ENCODE measurements at places on chromosomes 11 and 22.

DNA sequence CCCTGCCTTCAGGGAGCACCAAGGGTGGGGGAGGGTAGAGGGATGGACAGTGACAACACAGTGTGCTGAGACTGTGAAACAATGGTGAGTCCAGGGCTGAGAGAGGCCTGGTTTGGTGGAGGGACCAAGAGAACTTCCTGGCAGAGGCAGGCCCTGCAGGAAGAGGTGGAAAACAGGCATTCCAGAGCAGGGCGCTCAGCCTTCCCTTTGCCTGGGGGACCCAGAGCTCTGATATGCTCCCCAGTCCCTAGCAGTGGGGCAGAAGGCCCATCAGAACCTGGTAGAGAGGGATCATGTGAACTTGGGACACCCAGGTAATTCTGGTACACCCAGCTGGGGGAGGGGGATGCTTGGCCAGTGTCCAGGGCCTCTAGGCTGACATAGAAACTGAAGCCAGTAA lies 17.2 kb upstream of the UVRAG start:
- no peak for DNase-seq

- no peak for DNase-seq
These were observed 208.6 kb upstream of the NARS2 start for GRCh38 chr11:78783301-78783700.

DNA sequence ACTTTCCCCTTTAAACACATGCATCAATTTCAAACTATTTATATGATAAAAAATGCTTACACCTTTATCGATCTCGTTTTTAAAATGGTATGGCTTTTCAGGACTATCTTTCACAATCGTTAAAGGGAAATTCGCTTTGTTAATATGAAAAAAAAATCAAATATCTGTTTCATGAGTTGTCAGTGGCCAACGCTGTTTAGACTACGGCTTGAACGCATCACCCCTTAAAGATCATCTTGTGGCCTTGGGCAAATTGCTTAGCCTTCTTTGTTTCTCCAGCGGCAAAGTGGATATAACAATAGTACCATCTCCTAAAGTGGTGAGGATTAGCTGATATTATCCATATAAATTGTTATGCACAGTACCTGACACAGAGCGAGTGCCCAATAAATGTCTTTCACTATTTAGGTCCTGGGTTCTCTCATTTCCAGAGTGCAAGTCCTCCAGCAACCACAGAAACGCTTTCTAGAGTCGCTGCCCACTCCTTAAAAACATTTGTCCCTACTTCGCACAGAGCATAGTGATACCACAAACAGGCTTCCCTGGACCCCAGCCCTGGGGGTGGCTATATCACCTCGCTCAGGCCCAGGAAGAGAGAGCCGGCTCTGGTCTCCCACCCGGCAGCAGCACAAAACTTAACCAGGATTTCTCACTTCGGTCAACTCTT lies 904 bp downstream of the SLC35F2 start:
- DNase-seq, result no peak

DNA sequence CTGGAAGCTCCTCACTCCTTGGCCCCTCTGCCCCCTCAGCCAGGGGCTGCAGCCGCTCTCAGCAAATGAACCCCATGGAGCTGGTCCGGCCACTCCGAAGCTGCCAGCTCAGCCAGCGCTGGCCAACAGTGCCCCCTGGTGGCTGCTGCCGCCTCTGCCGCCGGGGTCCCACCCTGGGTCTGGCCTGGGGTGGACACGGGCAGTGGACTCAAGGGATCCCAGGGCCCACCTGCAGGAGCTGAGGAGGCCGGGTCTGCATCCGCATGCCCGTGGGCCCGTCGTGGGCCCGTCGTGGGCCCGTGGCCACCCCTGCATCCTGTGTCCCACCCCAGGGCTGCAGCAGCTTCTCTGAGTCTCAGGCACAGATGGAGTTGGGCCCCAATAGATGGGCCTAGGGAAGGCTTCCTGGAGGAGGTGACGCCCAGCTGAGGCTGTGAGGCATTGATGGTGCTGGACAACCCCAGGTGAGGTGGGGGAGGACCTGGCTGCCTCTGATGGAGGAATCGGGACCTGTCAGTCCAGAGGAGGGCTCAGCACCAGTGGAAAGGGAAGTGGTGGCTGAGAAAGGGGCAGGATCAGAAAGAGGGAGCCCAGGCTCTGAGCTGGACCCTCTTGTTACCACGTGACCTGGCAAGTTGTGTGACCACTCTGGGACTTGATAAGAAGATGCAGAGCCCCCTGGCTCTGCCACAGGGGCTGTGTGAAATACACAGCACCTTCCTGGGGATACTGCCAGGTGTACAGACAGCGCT lies 522.3 kb downstream of the BRD1 start:
- DNase-seq, result peak; percentile 15

DNA sequence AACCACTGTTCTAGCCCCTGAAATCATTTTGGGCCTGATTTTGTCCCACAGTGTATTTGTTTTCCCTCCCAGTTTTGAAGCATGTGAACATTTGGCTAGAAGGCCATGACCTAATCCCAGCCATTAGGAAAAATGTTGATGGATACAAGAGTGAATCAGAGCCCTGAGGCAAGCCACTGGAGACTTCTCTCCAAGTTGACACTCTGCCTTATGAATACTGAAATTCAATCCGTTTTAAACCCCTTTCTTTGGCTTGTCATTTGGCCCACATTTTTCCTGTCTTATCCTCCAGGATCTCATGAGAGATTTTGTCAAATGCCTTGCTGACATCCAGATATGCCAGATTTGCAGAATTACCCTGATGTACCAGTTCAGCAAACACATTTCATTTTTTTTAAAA lies 158.8 kb downstream of the FAT3 start:
- DNase-seq, result no peak

GRCh38 chr11:76753449-76753848 lies 29.7 kb upstream of the TSKU start:
- DNase-seq, result no peak

GRCh38 chr11:17439316-17439782 lies 37.3 kb downstream of the ABCC8 start:
- DNase-seq, result no peak

DNA sequence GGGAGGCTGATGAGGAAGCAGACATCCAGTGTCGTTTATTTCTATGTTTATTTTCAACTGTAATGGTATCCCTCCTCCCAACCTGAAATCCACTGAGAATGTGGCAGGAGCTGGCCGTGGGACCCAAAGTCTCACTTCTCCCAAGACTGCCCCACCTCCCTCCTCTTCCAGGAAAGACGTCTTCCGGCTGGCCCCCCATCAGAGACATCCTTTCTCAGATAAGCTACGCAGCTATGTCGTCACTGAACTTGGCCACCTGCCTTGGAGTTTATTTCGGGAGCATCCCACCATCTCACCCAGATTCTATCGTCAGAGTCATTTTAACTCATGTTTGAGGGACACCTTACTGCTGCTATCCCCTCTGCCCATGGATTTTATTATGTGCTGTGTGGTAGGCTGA lies 13.9 kb downstream of the TMEM184B start:
- DNase-seq, result no peak

DNA sequence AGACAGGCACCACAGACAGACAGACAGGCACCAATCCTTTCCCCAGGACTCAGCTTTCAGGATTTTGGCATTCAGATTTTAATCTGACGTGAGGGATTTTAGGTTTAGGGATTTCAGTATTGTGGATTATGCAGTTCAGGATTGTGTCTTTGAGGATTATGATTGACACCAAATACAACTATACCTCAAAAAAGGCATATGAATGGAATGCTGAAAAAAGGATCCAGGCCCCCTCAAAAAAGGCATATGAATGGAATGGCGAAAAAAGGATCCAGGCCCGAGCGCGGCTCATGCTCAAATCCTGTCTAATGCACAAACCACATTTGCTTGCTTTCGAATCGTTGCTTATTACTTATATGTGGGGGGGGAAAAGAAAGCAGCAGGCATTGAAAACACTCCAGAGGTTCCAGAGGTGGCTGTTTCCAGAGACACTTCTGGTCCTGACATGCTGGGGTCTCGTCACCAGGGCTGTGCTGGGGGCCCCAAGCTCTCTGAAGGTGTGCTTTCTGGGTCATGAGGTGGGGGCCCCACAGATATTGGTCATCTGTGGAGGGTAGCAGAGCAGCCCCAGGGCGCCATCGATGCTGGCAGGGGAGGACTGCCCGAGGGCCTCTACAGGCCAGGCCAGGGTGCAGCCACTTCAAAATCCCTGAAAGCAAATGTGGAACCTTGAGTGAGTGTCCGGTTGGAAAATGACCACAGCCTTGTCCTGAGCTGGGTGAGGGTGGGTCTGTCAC lies 16.8 kb upstream of the OSBPL5 start:
- DNase-seq, result no peak

All from activated T-helper 1 cell treated with Interleukin-2 at 50 U/mL for 16 hours (primary cell).